ENCODE measurements at places on chromosomes 11 and 22.

- peak; percentile 40 for DNase-seq
These were observed 18.7 kb upstream of the SCGB1D1 start for GRCh38 chr11:62171261-62171723.

DNA sequence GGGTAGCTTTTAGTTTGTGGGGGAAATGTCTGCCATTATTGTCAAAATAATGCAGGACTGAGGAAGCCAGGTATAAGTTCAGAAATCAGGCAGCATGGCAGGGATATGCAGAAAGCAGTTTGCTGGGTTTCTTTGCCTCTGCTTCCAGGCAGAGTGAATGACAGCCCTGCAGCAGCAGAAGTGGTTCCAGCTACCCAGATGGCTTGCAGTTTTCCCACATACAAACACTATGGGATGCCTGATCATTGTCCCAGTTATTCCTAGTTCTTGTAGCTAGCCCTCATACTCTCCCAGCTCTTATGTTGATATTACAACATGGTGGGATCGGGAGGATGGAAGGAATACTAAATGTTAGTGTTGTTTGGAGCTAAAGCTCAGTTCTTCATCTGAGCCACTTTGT, 2.8 kb upstream of the DIXDC1 start:
- no peak for DNase-seq

GRCh38 chr22:20574920-20575353, 67.5 kb downstream of the MED15 start:
- no peak for DNase-seq

DNA sequence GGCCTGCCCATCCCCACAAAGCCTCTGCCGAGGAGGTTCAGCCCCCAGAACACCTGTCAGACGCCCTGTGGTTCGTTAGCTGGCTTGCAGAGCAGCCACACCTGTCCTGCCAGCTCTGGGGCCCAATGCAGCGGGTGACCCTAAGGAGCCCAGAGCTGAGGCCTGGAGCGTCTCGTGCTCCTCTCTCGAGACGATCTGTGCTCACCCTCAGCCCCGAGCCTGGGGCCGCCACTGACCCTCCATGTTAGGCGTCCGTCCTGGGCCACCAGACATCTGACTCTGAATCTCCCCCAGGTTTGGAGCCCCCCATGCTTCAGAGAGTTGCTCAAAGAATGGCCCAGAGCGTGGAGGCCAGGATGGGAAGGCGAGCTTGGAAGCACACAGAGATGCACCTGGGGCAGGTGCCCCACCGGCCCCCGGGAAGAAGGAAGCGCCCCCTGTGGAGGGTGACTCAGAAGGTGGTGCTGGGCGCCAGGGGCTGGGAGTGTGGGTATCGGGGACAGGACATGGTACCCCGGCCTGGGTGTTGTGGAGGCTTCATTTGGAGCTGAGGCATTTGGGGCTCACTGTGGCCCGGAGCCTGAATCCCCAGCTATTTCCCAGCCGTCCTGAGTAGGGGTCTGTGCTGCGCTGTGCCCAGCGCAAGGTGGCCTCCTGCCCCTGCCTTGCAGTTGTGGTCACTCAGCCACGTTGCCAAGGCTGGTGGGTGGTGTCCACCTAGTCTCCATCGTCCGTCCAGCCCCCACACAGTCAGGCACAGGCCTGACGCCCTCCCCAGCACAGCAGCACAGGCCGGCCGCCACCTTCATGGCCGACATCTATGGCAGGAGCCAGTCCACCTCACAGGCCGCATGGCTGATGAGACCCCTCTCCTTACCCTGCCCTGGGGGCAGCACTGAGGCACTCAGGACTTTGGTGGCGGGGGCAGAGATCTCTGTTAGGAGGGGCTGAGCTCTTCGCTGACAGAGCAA, 36.2 kb downstream of the SBF1 start:
- DNase-seq = no peak

DNA sequence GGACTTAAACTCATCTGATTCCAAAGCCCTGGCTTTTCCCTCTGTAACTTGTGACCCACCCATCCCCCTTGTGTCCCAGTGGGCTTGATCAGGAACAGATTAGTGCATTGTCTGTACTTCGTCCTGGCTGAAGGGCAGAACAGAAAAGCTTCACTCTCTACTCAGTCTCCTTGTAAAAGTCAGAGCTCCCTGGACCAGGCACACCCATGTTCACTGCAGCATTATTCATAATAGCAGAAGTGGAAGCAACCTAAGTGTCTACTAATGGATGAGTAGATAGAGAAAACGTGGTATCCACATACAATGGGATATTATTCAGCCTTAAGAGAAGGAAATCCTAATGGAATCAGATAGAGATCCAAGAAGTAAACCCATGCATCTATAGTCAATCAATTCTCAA, 20.7 kb downstream of the DRD2 start:
- DNase-seq = no peak

Data from activated effector memory CD4-positive, alpha-beta T cell treated with Interleukin-2 at 50 U/mL for 16 hours (primary cell).